ENCODE measurements at places on chromosomes 12 and 14. TPM values are rescaled to one million over a fixed set of nuclear protein-coding genes. Genes with fewer than 3 reads are reported as not detected.

DNA sequence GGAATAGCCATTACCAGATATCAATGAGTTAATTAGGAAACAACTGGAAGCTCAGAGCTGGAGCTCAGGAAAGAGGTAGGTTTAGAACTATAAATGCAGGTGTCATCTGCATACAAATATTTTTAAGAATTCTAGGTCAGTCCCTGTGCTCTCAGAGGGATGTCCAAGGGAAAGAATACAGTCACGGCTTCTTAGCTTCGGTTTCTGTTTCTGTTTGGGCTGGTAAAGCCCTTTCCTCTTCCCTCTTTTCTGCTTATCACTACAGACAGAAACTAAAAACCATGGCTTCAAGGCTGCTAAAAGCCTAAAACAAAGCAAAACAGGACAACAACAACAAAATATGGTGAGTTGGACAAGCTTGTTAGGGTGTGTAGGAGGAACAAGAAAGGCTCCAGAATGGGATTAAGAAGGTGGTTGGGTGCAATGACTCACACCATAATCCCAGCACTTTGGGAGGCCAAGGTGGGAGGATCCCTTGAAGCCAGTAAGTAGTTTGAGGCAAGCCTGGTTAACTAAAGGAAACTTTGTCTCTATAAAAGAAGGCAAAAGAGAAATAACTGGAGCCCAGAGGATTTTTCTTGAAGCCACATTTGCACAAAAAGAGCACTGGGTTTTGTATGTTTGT lies 113.0 kb downstream of the SEC23A start:
- H3K27ac ChIP-seq = no peak overlapping the region
- H3K4me1 ChIP-seq = no peaks in the 10 kb centered on the region
- no peaks in the 10 kb centered on the region for H3K27me3 ChIP-seq
- H3K4me3 ChIP-seq = no peak overlapping the region

- peaks cover 5% of the 10 kb centered on the region for H3K4me1 ChIP-seq
- H3K27ac ChIP-seq = no peak overlapping the region
- DNase-seq = no peak
- H3K36me3 ChIP-seq = no peaks in the 10 kb centered on the region
- no peak overlapping the region for H3K4me3 ChIP-seq
Observed at GRCh38 chr14:54769951-54770863, 132.4 kb downstream of the GCH1 start.

DNA sequence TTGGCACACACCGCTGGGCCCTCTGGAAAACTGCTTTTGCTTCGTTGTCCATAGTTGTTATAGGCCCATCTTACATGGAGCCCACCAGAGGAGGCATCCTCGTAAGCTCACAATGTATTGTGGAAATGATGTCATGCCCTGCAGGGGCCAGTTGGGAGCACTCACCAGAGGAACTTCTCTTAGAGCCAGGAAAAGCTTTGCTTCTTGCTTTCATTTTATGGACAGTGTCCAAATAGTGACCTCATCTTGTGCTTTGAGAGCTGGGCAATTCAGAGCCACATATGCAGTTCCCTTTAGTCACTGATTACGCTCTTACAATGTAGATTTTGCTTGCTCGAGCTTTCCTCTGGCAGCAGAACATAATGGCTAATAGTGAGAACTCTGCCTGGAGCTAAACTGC lies 275.6 kb downstream of the AACS start:
- H3K4me3 ChIP-seq = no peak overlapping the region
- DNase-seq = no peak
- no peaks in the 10 kb centered on the region for H3K4me1 ChIP-seq

- H3K4me3 ChIP-seq = no peak overlapping the region
- no peak for DNase-seq
- no peaks in the 10 kb centered on the region for H3K27me3 ChIP-seq
- no peak overlapping the region for H3K27ac ChIP-seq
- H3K36me3 ChIP-seq = no peaks in the 10 kb centered on the region
Observed at GRCh38 chr14:80587096-80587724, 354.3 kb downstream of the CEP128 start.

DNA sequence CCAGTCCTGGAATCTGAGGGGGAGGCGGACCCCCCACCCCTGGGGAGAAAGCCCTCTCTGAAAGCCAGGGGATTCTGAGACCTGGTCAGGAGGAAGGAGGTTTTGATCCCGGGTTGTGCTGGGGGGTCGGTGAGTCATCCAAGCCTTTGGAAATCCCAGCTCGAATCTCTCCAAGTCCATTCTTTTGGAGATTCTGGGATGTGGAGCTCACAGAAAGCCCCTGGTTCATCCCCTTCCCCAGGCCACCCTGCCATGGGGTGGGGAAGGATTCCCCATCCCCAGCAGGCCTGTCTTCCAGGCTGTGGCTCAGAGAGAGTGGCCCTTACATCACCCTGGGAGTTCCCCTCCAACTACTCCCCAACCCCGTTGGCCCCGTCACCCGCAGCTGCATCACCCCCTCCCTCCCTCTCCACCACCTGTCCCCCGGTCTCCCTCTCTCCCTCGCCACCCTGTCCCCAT lies 14.3 kb downstream of the EXOC3L4 start:
- no peaks in the 10 kb centered on the region for H3K36me3 ChIP-seq
- peaks cover 73% of the 10 kb centered on the region for H3K27me3 ChIP-seq
- no peak overlapping the region for H3K4me3 ChIP-seq
- H3K4me1 ChIP-seq = peaks cover 14% of the 10 kb centered on the region
- H3K27ac ChIP-seq = no peak overlapping the region

DNA sequence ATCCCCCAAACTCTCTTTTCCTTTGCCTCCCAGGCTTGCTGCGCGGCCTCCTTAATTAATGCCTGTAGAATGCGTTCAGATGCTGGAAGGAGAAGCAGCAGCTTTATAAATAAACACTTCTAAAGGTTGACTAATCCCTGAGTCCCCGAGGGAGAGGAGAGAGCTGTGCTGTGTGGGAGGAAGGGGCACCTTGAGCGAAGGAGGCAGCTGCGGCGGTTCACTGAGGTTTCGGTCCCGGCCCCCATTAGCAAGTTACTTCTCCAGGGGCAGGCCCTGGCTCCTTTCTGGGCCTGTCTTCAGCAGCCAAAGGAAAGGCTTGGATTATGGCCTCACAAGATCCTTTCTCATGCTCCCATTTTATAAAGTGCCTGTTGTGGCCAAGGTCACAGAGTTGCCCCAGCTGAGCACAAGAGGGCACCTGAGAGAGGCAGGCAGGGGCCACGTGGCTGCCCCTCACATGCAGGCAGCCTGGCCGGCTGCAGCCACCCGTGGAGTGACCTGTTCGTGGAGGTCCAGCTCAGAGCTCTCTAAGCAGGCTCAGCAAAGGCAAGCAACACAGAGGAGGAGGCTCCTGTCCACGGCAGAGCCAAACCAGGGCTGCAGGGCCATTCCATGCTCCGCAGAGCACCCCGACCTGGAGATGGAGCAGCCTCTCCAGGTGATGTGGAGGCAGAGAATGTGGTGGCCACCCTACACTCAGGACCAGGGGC lies 15.0 kb upstream of the CACNA2D4 start:
- H3K4me3 ChIP-seq = no peak overlapping the region
- peaks cover 8% of the 10 kb centered on the region for H3K4me1 ChIP-seq
- H3K36me3 ChIP-seq = peaks cover 17% of the 10 kb centered on the region
- H3K27me3 ChIP-seq = no peaks in the 10 kb centered on the region
- no peak for DNase-seq

DNA sequence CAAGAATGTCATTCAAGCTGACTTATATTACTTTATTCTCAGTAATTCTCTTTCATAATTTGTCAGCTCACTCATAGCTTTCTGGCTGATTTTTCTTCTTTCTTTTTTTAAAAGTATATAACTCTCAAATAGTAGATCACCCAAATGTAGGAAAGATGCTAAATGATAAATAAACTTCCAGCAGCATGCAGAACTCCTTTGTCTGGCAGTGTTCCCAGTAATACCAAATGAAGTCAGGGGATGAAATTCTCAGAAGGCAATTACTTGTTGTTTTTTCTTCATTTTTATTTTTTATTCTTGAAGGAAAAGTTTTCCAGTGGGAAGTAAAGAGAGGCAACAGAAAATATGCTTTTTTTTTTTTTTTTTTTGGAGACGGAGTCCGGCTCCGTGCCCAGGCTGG lies 133.3 kb upstream of the SLCO1C1 start:
- H3K4me3 ChIP-seq = no peak overlapping the region
- no peaks in the 10 kb centered on the region for H3K27me3 ChIP-seq
- no peak overlapping the region for H3K27ac ChIP-seq
- no peaks in the 10 kb centered on the region for H3K36me3 ChIP-seq
- H3K4me1 ChIP-seq = no peaks in the 10 kb centered on the region

DNA sequence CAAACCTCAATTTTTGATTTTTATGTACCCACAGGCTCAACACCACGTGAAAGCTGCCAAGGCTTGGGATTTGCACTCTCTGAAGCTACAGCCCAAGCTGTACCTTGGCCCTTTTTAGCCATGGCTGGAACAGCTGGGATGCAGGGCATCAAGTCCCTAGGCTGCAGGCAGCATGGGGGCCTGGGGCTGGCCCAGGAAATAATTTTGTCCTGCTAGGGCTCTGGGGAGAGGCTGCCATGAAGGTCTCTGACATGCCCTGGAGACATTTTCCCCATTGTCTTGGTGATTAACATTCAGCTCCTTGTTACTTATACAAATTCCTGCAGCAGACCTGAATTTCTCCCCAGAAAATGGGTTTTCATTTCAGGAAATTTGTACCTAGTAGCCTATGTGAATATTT lies 103.7 kb downstream of the SCAF11 start:
- no peak overlapping the region for H3K4me3 ChIP-seq
- DNase-seq = no peak
- peaks cover 7% of the 10 kb centered on the region for H3K4me1 ChIP-seq
- no peaks in the 10 kb centered on the region for H3K27me3 ChIP-seq
- H3K36me3 ChIP-seq = peaks cover 25% of the 10 kb centered on the region

The TSPAN9 gene
- 0.70 TPM for total RNA-seq

The C14orf39 gene
- total RNA-seq = not detected

The RTN1 gene
- total RNA-seq = not detected
